RWPE1 (cell line): ENCODE measurements at places on chromosomes 3 and 15.
A peak's percentile ranks its signal among the peaks of the same experiment; 100 is the strongest.

DNA sequence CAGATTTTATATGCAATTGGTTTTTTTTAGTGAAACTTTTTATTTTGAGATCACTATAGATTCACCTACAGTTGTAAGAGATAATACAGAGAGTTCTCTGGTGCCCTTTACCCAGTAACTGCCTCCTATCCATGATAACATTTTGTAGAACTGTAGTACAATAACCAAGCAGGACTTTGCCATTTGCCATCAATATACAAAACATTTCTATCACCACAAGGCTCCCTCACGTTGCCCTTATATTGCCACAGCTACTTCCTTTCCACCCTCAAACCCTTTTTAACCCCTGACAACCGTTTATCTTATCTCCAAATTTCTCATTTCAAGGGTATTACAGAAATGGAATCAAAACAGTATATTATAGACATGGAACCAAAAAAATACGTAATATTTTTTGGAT is 130.7 kb upstream of the GOLGA6L4 start:
- DNase-seq, result no peak

DNA sequence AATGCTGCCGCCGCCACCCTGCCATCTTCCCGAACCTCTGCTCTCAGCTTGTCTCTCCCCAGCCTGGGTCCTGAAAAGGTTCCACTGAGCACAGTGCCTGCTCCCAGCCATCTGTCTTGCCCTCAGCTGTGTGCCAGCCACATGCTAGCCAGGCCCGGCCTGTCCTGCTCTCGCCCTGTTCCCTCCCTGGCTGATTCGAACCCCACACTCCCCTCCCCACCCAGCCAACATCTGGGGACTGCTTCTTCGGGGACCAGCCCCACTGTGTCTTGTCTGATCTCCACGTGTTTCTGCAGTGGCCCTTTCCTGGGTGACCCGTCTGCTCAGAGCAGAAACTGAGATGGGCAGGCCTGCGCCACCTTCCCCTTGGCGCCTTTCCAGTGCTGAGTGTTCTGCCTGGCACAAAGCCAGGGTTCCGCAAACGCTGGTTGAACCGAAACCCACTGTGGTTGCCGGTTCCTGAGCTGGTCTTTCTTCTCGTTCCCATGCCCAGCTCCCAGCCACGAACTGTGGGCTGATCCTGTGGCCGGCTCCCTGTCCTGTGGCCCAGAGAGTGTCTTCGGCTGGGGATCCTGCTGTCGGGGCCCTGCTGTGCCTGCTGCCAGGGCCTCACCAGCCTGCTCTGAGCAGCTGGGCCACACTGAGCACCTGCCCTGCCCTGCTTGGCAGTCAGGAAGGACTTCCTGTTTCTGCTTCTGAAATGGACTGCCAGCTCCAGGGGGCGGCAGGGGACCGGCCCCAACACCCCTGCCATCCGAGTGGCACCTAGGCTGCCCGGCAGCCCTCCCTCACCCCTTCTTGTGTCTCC is 62.7 kb upstream of the KLF13 start:
- DNase-seq, result peak; percentile 38

DNA sequence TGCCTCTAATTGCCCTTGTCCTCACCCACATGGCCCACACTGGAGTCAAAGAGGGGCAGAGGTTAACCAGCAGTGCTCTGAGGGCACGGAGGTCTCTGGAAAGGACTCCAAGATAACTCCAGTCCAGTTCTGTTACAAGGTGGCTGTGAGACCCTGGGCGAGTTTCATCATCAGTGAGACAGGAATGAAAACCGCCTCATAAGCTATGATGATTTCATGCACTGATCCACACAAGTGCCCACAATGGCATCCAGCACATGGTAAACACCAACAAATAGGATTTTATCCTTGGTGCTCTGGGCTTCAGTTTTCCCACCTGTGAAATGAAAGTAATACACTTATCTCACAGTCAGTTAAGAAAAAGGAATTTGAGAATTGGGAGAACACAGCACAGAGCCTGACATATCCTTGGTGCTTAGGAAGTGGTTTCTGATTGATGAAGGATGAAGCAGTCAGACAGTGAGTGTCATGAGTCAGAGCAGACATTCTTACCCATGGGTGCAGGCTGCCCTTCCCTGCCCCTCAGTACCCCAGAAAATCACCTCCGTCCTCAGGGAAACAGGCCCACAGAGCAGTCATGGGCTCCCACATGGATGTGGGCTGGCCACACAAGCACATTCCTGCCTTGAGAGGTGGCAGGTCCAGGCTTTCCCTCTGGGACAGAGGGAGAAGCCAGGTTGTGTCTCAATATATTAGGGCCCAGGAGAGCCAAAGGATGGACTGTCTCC is 48.4 kb downstream of the DAPK2 start:
- DNase-seq, result peak; percentile 24

- no peak for DNase-seq
Measured at GRCh38 chr3:4406746-4407568, 60.1 kb downstream of the SUMF1 start.

GRCh38 chr3:17340693-17341092 is 401.7 kb downstream of the TBC1D5 start:
- DNase-seq, result no peak

DNA sequence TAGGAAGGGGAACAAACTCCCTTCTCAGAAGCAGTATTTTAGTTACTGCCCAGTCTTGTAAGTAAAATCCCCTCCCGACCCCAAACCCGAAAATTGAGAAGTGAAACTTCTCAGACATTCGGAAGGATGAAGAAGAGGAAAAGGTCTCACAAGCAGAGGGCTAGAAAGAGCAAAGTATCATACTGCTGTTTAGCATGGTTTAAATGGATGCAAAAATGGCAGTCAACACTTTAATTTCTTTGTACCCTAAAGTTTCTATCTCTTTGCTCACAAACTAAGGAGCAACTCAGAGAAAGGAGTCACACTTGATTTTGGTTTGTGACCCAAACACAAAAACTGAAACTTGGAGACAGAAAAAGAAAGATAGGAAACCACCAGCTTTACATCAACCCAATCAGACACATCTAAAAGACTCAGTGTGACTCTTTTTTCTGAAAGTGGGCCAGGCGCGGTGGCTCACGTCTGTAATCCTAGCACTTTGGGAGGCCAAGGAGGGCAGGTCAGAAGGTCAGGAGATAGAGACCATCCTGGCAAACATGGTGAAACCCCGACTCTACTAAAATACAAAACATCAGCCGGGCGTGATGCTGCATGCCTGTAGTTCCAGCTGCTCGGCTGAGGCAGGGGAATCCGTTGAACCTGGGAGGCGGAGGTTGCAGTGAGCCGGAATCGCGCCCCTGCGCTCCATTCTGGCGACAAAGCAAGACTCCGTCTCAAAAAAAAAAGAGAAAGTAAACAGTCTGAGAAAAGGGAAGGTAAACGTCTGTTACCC is 63.2 kb upstream of the ATP11B start:
- DNase-seq, result no peak

DNA sequence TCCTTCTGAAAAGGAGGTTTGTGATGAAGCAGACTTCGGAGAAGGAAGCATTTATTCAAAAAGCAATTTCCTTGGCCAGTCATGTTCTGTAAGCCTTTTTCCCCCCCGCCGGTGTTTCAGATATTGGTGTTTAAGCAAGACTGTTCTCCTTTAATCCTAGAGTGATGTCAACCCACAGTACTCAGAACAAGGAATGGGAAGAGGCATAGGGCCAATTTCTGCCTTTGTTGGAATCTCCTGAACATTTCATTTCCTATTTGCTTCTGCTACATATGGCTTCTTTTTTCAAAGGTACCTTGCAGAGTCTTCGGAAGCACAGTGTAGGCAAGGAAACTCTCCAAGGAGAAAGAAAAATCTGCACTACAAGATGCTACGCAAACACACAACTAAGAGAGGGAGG is 713.1 kb upstream of the CFAP20DC start:
- no peak for DNase-seq

- DNase-seq, result no peak
Measured at GRCh38 chr3:32319607-32320006, 72.0 kb upstream of the CMTM7 start.

- no peak for DNase-seq
Measured at GRCh38 chr3:38047896-38048295, 8.9 kb downstream of the DLEC1 start.

GRCh38 chr3:70712449-70713082 is 400.1 kb upstream of the MDFIC2 start:
- no peak for DNase-seq

DNA sequence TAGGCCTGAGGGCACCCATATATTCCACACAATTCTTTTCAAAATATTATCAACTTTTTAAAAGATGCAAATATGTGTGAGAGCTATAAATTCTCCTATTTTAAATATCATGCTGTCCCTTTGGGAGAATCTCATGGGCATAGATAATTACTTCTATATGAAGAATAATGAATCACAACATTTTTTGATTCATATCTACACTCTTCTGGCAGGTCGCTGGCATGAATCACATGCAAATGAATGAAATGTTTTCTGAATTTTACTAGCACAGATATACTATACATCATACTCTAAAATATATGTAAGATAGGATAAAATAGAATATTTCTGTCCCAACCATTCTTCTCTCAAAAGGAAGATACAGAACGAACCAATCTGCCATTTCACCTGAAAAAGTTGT is 277.7 kb upstream of the KCNH8 start:
- DNase-seq, result no peak

- DNase-seq, result no peak
Measured at GRCh38 chr3:87595798-87596197, 319.4 kb upstream of the POU1F1 start.

DNA sequence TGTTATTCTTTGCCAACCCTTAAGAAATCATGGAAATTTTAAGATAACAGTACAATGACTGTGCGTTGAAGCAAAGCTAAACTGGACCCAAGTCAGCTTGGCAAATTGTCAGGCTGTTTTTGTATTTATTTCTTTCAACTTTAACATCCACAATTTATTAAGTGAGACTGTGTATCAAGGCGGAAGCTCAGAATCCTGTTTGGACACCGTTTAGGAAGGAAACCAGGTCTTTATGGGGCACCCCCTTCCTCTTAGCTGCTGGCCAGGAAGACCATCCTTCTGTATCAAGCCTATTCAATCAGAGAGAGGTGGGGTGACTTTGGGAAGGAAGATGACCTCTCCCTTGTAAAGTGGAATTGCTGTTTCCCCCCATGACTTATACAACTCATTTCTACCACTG is 166.0 kb downstream of the MCTP2 start:
- DNase-seq, result no peak

DNA sequence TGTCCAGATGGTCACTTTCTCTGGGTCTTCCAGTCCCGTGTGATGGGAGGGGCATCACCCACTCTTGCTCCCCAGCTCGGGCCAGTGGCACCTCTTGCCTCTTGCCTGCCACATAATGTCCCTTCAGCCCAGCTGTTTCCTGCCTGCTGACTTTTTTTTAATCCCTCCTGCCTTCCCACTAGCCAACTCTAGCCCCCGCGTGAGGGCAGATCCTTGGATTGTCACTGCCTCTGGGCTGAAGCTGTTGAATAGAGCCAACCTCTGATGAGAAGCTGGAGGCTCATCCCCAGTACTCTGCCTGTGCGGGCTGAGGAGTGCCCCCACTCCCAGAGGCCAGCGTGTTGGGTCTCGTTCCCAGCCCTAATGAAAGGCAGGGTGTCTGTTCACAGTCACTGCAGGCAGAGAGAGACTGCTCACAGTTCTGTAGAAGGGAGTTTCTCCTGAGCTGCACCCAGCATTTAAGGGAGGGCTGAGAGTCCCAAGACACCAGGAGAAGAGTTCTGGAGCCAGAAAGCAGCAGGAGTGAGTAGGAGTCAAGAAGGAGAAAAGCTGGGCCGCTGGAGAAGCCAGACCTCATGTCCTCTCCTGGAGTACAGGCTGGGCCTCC is 30.1 kb upstream of the TIMP4 start:
- DNase-seq, result no peak

- no peak for DNase-seq
Measured at GRCh38 chr3:87895983-87896382, 162.8 kb downstream of the CGGBP1 start.

DNA sequence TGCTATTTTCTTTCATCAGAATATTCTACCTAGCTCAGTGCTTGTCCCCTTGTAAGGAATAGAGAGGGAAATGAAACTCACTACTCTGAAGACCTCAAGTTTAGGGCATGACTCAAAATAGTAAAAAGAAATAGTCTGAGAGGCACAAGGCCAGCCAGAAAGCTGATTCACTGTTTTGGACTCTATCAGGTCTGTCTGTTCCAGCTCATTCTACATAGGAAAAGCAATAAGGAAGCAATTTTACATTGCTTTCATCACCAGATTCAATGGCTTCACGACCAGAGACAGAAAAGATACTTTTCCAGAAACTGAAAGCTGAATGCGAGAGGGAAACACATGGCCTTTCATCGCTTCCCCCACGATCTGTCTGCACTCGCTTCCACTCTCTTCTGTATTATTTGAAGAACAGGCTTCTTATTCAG is 276.0 kb downstream of the GBE1 start:
- DNase-seq, result no peak

- DNase-seq, result no peak
Measured at GRCh38 chr15:32707436-32707835, 10.4 kb upstream of the GREM1 start.

GRCh38 chr15:74253211-74253921 is 17.2 kb downstream of the CCDC33 start:
- no peak for DNase-seq

- DNase-seq, result no peak
Measured at GRCh38 chr15:95284933-95285421, 1045.5 kb upstream of the NR2F2 start.

DNA sequence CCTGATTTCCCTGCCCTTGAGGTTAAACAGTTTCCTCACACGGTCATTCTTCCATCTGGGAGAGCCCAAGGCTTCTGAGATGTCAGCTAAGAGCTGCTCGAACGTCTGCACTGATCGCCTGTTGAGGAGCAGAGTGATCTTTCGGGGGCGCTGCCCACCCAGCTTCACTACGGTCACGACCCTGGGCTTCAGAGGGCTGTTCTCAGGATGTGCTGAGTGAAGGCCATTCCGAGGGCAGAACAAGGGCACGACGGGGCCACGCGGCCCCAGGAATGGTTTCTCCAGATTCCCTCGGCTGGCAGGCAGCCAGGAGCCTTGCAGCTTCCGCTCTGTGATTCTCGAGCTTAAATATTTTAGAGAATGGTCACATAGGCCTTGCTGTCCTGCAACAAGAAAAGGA is 25.7 kb downstream of the DCLK3 start:
- DNase-seq, result no peak

- DNase-seq, result peak; percentile 75
Measured at GRCh38 chr15:67456677-67457529, 64.0 kb upstream of the C15orf61 start.

- DNase-seq, result peak; percentile 30
Measured at GRCh38 chr3:158808697-158809096, 6.8 kb downstream of the MFSD1 start.

- no peak for DNase-seq
Measured at GRCh38 chr3:106458952-106459351, 590.1 kb upstream of the CBLB start.

DNA sequence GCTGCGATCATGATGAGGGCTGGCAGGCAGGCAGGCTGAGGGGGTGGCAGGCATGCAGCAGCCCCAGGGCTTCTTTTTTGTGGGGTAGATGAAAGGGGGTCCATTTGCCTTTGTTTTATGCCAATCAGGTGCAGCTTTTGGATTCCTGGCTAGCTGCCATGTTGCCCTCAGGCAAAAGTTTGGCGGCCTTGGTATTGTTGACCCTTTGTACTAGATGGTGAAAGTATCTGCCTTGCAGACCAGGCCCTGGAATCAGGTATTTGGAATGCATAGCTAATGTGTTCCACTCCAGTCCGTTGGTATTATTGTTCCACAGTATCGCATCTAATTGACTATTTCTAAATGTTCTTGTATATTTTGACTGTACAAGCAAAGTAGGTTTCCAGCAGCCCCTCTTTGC is 35.0 kb downstream of the EEFSEC start:
- DNase-seq, result no peak

- no peak for DNase-seq
Measured at GRCh38 chr3:172856795-172857742, 106.5 kb downstream of the ECT2 start.
